ENCODE measurements at places on chromosomes 7 and 10.

DNA sequence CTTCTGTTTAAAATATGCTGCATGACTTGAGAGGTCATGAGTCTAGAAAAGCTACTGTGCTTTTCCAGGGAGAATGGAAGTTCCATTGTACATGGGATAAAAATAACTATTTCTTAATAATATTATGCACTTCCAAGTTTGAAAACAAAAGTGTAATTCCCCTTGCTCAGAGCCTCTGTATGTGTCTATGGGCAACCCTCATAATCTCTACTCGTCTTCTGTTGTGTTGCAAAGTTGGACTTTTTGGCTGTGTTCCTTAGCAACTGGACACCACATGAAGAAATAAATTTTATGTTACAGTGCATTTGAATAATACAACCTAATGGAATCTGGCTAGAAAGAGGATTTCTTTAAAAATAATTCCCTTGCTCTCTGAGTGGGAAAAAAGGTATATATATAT lies 242.6 kb downstream of the TWIST1 start:
- no peak for DNase-seq

DNA sequence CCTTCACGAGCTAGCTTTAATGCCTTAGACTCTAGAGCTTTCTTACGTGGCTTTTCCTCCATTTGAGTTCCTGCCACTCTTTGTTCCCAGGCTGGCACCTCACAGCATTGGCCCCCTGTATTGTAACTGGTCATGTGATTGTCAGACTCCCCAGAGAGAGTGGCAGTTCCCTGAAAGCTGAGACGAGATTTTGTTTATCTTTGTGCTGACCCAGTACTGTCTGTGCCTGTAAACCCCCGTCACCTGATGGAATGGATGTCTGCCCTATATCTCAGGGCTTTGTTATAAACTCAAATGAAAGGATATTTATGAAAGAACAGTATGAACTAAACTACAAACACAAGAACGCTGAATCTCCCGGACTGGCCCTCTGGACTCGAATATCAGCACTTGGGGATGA lies 13.0 kb downstream of the NOBOX start:
- DNase-seq, result no peak

DNA sequence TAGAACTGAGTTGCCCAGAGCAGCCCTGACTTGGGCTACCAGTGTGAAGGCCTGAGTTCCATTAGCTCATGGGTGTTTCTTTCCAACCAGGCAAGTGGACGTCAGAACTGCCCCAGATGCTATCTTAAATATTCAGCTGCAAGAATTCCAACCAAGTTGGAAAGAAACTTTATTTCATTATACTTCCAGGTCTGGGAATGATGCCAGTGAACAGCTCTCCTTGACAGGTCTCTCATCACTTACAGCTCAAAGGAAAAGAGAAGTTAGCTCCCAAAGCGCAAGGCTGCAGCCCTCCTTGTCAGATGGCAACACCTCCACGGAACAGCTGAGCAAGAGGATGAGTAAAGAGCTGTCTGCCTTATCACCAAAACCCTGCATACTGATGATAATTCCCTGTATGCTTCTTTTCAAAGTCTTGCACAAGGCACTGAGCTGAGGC lies 255.5 kb upstream of the AOAH start:
- no peak for DNase-seq

DNA sequence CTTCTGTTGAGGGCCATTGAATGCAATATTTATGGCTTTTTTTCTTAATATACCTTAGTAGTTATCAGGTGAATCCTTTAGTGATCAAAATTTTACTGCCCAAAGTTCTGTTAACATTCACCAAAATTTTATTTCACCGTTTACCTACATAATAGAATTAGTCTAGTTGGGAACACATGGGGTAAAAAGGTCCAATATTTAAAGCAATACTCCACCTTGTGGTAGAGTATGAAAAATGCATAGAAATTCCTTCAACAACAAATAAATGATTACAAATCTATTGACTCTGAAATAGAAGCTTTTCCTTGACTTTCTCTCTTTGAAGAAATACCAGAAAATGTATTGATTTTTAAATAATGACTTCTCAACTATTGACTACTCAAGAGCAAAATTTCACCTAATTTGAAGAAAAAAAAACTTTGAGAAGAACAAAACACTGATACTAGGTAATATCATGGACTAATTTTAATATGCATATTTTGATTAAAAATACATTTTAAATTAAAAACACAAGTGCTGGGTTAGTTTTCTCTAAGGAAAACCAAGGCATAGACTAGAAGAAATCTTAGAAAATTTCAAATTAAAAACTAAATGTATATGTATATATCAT lies 43.3 kb downstream of the POLR1F start:
- DNase-seq, result no peak

DNA sequence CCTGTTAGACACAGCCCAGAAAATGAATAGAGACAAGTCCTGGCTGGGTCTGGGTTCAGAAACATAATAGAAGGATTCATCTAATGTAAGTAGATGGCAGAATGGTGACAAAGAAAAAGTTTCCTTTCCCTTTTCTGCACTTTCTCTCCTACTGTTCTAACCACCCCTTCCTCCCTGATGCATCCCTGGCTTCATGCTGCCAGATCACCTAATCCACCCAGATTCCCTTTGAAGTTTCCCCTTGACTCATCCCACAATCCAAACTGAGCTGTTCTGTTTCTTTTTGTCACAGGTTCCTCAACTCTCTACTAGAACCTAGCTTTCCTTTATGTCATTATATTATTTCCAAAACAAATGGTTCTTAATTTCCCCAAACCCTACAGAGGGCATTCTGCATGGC lies 1.1 kb upstream of the MACC1 start:
- DNase-seq, result no peak

- no peak for DNase-seq
These were observed 102.1 kb upstream of the TMEM168 start for GRCh38 chr7:112892263-112892662.

DNA sequence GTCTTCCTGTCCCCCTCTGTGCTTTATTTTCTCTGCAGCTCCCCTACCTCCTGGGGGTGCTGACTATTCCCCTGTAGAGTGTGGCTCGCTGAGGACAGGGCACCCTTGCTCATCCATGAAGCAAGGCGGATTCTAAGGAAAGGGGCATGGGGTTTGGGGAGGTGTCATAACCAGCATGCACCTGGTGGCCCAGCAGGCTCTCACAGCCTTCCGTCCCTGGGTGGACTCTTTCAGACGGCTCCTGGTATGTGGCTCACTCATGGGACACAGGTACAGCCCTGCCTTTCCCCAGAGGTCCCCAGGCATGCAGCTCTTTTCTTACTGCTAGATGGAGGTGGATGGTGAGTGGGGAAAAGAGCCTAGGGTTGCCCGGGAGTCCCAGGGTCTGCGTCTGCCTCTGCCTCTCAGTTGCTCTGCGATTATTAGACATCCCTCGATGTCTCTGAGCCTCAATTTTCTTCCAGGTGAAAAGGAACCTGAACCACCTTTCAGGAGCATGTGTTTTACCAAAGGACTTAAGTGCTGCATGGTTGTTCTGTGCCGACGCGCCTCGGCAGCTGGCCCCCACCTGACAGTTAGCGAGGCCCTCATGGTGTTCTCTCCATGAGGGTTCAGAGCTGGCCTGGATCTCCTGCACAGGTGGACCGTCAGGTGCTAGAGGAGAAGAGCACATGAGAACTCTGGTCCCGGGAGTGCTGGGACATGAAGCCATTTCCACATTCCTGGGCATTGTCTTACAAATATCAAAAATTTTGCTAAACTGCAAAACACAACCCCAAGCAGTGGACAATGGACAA lies 172.5 kb upstream of the SHH start:
- peak; percentile 38 for DNase-seq

- no peak for DNase-seq
These were observed 701.7 kb downstream of the TYW1 start for GRCh38 chr7:67698354-67698753.

DNA sequence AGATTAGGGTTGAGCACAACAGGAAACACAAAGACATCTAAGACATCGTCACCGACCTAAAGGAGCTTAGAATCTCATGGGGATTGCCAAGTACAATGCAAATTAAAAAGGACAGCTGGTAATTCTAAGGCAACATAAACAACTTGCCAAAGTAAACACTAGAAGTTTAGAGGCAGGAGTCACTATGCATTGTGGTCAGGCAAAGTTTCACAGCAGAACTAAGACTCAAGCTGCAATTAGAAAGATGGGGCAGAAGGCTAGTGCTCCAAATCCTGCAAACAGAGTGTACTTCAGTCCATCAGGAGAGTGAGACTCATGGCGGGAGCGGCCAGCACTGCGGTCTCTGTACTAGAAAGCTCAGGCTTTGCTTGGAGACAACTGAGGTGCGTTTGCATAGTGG lies 52.7 kb downstream of the HIPK2 start:
- no peak for DNase-seq

- DNase-seq, result no peak
These were observed 100.9 kb upstream of the YAE1 start for GRCh38 chr7:39465055-39465929.

GRCh38 chr10:1230138-1230537 lies 174.0 kb downstream of the WDR37 start:
- no peak for DNase-seq

GRCh38 chr7:40276061-40276460 lies 141.3 kb downstream of the SUGCT start:
- no peak for DNase-seq

DNA sequence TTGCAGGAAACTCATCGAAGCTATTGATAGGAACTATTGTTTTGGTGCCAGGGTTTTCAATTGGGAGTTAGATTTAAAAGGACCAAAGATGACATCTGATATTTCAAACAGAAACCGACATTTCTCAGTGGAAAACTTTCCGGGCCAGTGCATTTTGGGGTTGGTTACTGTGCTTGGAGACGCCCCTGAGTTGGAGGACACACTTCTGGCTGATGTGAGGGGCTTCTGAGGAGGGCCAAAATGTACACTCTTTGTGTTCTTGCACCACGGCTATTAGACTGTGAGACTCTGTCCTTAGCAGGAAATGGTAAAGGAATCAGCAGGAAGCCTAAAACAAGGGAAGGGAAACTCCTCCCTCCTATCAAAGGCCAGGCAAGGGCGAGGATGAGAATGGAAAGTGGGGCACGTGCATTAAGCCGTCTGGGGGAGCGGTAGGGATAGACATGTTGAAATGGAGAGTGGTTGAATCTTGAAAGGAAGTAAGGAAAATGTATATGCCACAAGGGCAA lies 1.8 kb upstream of the SRGN start:
- no peak for DNase-seq

DNA sequence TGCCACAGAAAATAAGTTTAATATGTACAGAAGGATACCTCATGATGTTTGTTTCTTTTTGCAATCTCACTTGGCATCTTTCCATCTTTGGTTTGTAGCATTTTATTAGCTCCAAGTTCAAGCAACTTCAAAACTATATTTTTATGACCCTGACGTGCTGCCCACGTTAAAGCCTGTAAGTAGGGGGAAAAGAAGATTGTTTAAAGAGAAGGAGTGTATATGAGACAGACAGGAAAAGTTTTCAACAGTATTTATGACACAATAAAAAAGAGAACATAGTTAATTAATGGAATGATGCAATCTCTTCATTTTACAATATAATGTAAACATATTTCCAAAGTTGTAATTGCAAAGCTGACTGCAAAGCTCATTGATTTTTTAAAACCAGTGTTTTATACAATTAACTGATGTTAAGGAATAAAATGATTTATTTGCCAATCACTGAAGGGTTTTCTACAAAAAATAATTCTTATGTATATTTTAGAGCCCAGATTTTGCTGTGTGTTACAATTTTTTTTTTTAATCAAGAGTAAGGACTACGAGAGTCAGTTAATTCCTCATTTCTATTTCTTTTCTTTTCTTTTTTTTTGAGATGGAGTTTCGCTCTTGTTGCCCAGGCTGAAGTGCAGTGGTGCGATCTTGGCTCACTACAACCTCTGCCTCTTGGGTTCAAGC lies 42.5 kb downstream of the ASZ1 start:
- DNase-seq, result no peak

GRCh38 chr7:17054206-17054605 lies 172.4 kb upstream of the AGR3 start:
- no peak for DNase-seq

DNA sequence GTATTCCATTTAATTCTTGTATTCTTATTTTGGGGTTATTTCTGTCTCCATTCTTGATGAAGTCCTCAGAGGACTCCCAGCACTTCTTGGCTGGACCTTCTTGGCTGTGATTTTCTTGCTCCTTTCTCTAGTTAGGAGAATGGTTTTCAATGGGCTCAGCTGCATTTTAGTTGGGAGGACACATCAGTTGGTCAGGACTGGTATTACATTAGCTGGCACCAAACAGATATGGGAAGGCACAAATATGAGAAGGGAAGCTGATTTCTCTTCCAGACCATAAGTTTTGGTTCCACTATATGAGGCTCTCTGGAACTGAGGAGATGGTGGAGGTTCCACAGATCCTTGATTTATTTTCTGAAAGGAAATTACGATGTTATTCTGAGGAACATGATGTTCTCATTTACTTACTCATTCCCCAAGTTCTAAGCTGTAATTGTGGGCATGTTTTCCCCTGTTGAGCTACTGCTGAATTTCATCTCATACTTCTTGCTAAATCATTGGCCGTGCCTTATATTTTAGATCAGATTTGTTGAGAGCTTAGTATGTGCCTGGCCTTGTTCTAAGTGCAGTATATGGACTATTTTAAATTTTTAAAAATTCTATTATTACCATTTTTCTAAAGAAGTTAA lies 261.0 kb downstream of the THSD7A start:
- no peak for DNase-seq

- no peak for DNase-seq
These were observed 886.2 kb upstream of the ZWINT start for GRCh38 chr10:57247271-57247670.

- DNase-seq, result peak; percentile 69
These were observed at the start of gene PRKAR1B for GRCh38 chr7:727104-727805. Gene PRKAR1B (minus strand): TSS chr7:727281. CDS start chr7:711505, 15,776 bp downstream.

DNA sequence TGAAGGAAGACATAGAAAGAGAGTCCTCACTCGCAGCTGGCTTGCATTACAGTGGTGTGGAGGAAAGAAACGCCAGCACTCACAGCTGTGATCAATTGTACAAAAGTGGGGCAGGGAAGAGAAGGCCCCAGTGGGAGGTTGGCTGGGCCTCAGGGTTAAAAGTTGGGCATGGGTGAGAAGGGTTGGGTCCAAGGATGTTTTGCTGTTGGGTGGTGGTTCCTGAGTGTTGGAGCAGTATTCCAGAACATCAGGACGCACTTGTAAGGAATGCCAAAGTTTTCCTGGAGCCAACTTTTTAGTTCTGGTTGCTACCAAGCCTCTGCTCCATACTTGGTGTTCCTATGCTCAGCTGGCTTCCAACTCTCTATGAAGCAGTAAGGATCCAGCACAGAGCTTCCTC lies 55.4 kb upstream of the MKRN1 start:
- DNase-seq, result no peak

GRCh38 chr10:34768972-34769330 lies 46.1 kb downstream of the PARD3 start:
- no peak for DNase-seq

GRCh38 chr7:38217672-38218071 lies 39.6 kb downstream of the STARD3NL start:
- DNase-seq, result no peak

DNA sequence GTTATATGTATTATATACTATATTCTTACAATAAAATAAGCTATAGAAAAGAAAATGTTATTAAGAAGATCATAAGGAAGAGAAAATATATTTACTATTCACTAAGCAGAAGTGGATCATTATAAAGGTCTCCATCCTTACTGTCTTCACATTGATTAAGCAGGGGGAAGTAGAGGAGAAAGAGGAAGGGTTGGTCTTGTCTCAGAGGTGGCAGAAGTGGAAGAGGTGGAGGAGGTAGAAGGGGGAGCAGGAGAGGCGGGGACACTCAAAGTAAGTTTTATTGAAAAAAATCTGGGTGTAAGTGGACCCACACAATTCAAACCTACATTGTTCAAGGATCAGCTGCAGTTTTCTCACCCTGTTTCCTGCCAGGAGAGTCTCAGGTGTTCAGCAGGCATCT lies 28.9 kb upstream of the ERCC6 start:
- DNase-seq, result no peak

GRCh38 chr7:103117465-103117864 lies 31.4 kb downstream of the NAPEPLD start:
- DNase-seq, result no peak

Measured in cardiac septum (tissue), 1 donor.